ENCODE measurements at places on chromosomes 6 and 20.

DNA sequence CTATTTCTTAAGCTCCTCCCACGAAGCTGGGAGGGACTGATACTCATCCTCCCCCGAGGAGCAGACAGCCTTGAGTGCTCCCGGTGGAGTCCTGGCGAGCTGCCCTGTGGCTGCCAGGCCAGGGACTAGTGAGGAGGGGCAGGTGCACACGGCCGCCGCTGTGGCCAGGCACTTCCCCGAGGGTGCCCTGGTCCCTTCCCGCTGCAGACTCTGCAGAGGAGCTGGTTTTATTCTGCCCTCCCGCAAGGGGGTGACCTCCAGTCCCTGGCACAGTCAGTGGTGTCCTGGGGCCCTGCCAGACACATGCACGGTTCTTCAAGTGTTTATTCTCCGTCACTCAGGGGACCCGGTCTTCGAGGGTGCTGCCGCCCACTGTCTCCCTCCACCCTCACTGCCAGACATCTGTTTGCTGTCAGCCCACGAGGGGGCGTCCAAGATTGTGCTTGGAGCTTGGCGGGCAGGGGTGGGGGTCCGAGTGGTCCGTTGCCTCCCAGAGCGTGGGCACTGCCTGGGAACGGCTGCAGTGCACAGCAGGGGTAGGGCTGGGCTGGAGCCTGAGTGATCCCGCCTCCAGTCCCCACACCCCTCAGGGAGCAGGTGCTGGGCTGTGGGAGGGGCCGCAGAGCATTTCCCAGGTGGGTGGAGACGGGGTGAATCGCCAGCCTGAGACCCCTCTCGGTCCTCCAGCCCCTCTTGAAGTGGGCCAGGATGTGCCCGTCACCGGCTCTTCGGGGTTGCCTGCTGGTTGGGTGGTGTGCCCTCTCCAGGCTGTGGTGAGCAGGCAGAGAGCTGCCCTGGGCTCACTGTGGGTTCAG lies 3.1 kb upstream of the CABLES2 start:
- H3K4me1 ChIP-seq, result peaks cover 6% of the 10 kb centered on the region
- H3K27me3 ChIP-seq, result no peaks in the 10 kb centered on the region
- peaks cover 10% of the 10 kb centered on the region for H3K36me3 ChIP-seq
- H3K27ac ChIP-seq, result no peak overlapping the region
- H3K4me3 ChIP-seq, result no peak overlapping the region

GRCh38 chr20:43744966-43745730 lies 18.3 kb upstream of the GTSF1L start:
- no peak for DNase-seq
- no peak overlapping the region for H3K27ac ChIP-seq
- no peaks in the 10 kb centered on the region for H3K4me1 ChIP-seq
- H3K4me3 ChIP-seq, result no peak overlapping the region
- no peaks in the 10 kb centered on the region for H3K36me3 ChIP-seq

- H3K4me3 ChIP-seq, result no peak overlapping the region
- no peaks in the 10 kb centered on the region for H3K27me3 ChIP-seq
- H3K36me3 ChIP-seq, result no peaks in the 10 kb centered on the region
- peak; percentile 92 for DNase-seq
- H3K4me1 ChIP-seq, result no peaks in the 10 kb centered on the region
Observed at GRCh38 chr20:49729780-49730179, 16.1 kb upstream of the B4GALT5 start.

DNA sequence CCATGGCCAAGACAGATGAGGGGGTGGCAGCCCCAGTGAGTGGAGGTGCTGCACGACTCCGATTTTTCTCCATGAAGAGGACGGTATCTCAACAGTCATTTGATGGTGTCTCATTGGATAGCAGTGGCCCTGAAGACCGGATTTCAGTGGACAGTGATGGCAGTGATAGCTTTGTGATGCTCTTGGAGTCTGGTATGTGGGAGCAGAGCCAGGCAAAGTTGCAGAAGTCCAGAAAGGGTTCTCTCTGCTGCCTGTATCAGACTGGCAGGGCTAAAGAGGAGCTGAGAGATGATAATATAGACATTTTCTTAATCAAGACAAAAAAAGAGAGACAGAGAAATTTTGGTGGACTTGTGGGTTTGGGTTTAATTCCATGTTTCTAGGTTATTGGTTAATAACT lies 23.8 kb downstream of the TAF11 start:
- no peaks in the 10 kb centered on the region for H3K27me3 ChIP-seq
- no peaks in the 10 kb centered on the region for H3K4me1 ChIP-seq
- no peak overlapping the region for H3K4me3 ChIP-seq
- H3K27ac ChIP-seq, result no peak overlapping the region

- H3K4me3 ChIP-seq, result no peak overlapping the region
- H3K27me3 ChIP-seq, result no peaks in the 10 kb centered on the region
- no peaks in the 10 kb centered on the region for H3K36me3 ChIP-seq
- DNase-seq, result no peak
- no peaks in the 10 kb centered on the region for H3K4me1 ChIP-seq
- H3K27ac ChIP-seq, result no peak overlapping the region
Observed at GRCh38 chr6:84242265-84242664, 14.8 kb upstream of the CEP162 start.

- no peaks in the 10 kb centered on the region for H3K36me3 ChIP-seq
- H3K4me3 ChIP-seq, result no peak overlapping the region
- peak; percentile 58 for DNase-seq
- H3K4me1 ChIP-seq, result peaks cover 4% of the 10 kb centered on the region
- H3K27ac ChIP-seq, result no peak overlapping the region
- H3K27me3 ChIP-seq, result no peaks in the 10 kb centered on the region
Observed at GRCh38 chr20:39893003-39893685, 795.9 kb downstream of the MAFB start.

DNA sequence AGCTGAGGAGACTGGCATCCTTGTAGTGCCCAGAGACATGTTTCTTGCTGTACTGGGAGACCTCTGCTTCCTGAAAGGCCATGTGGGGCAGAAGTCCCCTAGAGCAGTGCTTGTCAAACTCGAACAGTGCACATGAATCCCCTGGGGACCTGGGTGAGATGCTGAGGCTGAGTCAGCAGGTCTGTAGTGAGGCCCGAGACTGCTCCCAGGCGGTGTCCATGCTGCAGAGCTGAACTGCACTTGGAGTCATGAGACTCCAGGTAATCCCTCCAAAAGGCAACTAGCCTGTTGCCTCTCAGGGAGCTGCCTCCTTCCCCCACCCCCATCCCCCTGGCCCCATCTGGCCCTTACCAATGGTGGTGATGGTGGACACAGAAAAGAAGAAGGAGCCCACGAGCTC lies 3.7 kb downstream of the KCNK17 start:
- H3K4me1 ChIP-seq, result peaks cover 2% of the 10 kb centered on the region
- no peak overlapping the region for H3K4me3 ChIP-seq
- no peaks in the 10 kb centered on the region for H3K36me3 ChIP-seq
- H3K27me3 ChIP-seq, result peaks cover 35% of the 10 kb centered on the region
- no peak overlapping the region for H3K27ac ChIP-seq
- DNase-seq, result no peak

GRCh38 chr6:13354331-13355042 lies 26.1 kb upstream of the TBC1D7 start:
- peak; percentile 45 for DNase-seq
- no peaks in the 10 kb centered on the region for H3K27me3 ChIP-seq
- peaks cover 29% of the 10 kb centered on the region for H3K4me1 ChIP-seq
- no peak overlapping the region for H3K4me3 ChIP-seq
- no peaks in the 10 kb centered on the region for H3K36me3 ChIP-seq

GRCh38 chr6:6543181-6543879 lies 45.2 kb upstream of the LY86 start:
- no peaks in the 10 kb centered on the region for H3K36me3 ChIP-seq
- H3K4me1 ChIP-seq, result peaks cover 14% of the 10 kb centered on the region
- H3K27ac ChIP-seq, result no peak overlapping the region
- H3K4me3 ChIP-seq, result no peak overlapping the region
- peaks cover 8% of the 10 kb centered on the region for H3K27me3 ChIP-seq

DNA sequence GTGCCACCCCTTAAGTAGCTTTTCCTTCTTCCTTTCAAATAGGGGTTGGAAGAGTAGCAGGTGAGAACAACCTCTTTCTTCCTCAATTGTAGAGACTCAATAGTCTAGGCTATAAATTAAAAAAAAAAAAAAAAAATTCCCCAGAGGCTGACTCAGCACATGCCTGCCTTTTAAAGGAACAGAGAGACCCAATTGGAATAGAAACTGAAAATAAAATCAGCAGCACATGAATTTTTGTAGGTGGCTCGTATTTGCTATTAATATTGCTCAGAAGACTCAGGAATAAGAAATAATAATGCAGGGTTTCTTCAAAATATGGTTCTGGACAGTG lies 19.3 kb downstream of the TOP1 start:
- H3K4me3 ChIP-seq, result no peak overlapping the region
- no peaks in the 10 kb centered on the region for H3K27me3 ChIP-seq
- H3K4me1 ChIP-seq, result peaks cover 10% of the 10 kb centered on the region
- H3K36me3 ChIP-seq, result no peaks in the 10 kb centered on the region
- no peak overlapping the region for H3K27ac ChIP-seq

- peaks cover 6% of the 10 kb centered on the region for H3K4me1 ChIP-seq
- no peaks in the 10 kb centered on the region for H3K27me3 ChIP-seq
- no peak overlapping the region for H3K27ac ChIP-seq
- no peaks in the 10 kb centered on the region for H3K36me3 ChIP-seq
- DNase-seq, result no peak
Observed at GRCh38 chr20:32969356-32970114, 34.7 kb downstream of the SUN5 start.

DNA sequence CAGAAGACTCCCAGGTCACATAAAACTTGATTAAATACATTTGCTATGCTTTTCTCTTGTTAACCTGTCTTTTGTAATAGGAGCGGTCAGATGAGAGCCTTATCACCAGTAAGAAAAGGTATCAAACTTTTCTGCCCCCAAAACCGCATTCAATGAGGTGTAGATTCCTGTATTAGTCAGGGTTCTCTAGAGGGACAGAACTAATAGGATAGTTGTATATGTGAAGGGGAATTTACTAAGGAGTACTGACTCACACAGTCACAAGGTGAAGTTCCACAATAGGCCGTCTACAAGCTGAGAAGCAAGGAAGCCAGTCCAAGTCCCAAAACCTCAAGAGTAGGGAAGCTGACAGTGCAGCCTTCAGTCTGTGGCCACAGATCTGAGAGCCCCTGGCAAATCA lies 32.7 kb downstream of the PTPRK start:
- no peak overlapping the region for H3K4me3 ChIP-seq
- H3K36me3 ChIP-seq, result no peaks in the 10 kb centered on the region
- no peak overlapping the region for H3K27ac ChIP-seq
- H3K4me1 ChIP-seq, result peaks cover 3% of the 10 kb centered on the region
- DNase-seq, result no peak
- no peaks in the 10 kb centered on the region for H3K27me3 ChIP-seq

DNA sequence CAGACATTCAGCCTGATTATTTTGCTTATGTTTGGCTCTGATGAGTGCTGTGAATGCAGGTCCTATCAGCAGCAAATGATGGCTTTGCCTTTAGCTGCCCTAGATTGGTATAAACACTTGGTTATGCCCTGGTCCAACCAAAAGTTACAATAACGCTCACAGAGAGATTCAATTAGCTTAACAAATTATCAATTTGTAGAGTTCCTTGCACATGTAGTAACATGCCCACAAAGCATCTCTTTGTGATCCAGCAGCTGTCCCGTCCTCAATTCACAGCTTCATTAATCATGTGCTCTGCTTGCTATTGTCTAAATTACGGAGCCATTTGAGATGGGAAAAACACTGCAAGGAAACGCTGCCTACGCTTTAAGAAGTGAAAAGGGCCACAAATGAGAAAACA lies 457.9 kb downstream of the HDGFL1 start:
- no peak for DNase-seq
- no peak overlapping the region for H3K4me3 ChIP-seq
- H3K27me3 ChIP-seq, result no peaks in the 10 kb centered on the region

- no peaks in the 10 kb centered on the region for H3K27me3 ChIP-seq
- no peak for DNase-seq
- H3K27ac ChIP-seq, result no peak overlapping the region
- no peaks in the 10 kb centered on the region for H3K36me3 ChIP-seq
- H3K4me1 ChIP-seq, result peaks cover 25% of the 10 kb centered on the region
Observed at GRCh38 chr6:111556004-111556403, 49.7 kb downstream of the TRAF3IP2 start.

- no peak overlapping the region for H3K27ac ChIP-seq
- no peaks in the 10 kb centered on the region for H3K27me3 ChIP-seq
- no peaks in the 10 kb centered on the region for H3K4me1 ChIP-seq
- no peaks in the 10 kb centered on the region for H3K36me3 ChIP-seq
- DNase-seq, result peak; percentile 44
Observed at GRCh38 chr6:158211273-158212055, 43.3 kb downstream of the GTF2H5 start.

GRCh38 chr6:117074672-117075071 lies 190.7 kb upstream of the VGLL2 start:
- no peak overlapping the region for H3K27ac ChIP-seq
- no peak overlapping the region for H3K4me3 ChIP-seq
- no peaks in the 10 kb centered on the region for H3K27me3 ChIP-seq
- no peak for DNase-seq

DNA sequence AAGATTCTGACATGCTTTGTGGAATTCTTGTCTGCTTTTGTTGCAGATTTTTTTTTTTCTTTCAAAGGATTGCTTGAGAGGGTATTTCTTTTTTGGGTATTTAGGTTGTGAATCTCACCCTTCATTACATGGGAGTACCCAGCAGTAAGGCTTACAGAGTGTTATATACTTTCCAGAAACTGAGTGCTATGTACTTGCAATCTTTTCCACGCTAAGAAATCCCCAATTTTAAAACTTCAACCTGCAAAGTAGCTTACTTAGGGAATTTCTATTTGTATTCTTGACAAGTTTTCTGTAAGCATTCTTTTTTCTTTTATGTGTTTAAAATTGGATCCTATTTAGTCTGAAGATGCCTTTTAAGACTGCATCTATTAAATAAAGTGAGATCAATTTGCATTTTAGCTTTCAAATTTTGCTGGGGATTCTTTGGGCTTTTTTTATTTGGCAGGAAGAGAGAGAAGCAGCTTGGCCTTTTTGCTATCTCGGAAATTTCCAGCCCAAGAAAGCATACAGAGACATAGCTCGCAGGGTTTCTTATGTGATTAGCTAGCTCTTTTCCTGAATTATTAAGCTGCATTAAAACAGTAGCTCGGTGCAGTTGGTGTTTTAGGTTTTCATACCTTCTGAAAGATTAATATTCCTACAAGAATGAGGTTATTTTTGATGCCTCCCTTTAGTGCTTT lies 42.6 kb downstream of the KCNS1 start:
- peaks cover 2% of the 10 kb centered on the region for H3K4me1 ChIP-seq
- peaks cover 4% of the 10 kb centered on the region for H3K36me3 ChIP-seq
- DNase-seq, result no peak

GRCh38 chr6:146770965-146771735 lies 172.4 kb downstream of the ADGB start:
- H3K4me3 ChIP-seq, result no peak overlapping the region
- H3K36me3 ChIP-seq, result no peaks in the 10 kb centered on the region
- no peak for DNase-seq
- H3K4me1 ChIP-seq, result no peaks in the 10 kb centered on the region
- H3K27me3 ChIP-seq, result no peaks in the 10 kb centered on the region
- H3K27ac ChIP-seq, result no peak overlapping the region

- H3K36me3 ChIP-seq, result no peaks in the 10 kb centered on the region
- DNase-seq, result peak; percentile 1
- H3K27me3 ChIP-seq, result no peaks in the 10 kb centered on the region
- H3K4me3 ChIP-seq, result no peak overlapping the region
- peak overlapping the region; percentile 79 for H3K27ac ChIP-seq
- peaks cover 21% of the 10 kb centered on the region for H3K4me1 ChIP-seq
Observed at GRCh38 chr20:10132387-10132786, 86.2 kb upstream of the SNAP25 start.
